ENCODE measurements at places on chromosomes 1 and 21.

DNA sequence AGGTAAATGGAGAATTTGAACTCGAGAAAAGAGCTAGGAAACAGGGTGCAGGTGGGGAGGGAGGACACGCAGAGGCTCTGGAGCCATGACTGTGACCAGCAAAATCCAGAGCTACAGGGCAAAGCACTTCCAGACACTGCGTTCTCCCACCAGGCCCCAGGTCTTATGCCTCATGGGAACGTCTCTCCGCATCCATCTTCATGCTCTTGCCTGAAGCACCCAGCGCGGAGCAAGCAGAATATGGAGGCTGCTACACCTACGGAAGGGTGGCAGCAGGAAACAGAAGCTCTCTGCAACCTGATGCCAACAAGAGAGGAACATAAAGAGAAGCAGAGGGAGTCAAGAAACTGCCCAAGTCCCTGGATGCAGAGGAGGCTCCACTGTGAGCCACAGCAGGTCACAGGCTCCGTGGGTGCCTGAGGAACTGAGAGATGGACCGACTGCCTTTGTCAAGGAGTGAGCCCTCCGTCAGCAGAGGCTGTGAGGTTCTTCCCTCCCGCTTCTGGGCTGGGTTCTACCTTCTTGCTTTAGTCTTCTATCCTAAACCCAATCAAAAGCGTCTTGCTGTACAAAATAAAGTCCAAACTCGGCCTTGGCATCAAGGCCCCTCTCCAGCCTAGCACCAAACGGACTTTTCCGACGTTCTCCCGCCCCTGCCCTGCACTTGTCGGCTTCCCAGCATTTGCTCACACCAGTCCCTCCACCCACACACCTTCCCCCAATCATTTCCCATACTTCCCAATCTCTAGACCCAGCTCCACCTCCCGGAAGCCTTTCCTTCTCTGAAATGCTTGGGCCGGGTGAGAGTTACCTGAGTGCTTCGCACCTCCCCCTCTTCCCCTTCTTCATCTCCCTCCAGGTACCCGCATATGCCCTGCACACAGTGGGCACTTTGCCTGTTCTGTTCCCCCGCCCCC, 930 bp downstream of the DHCR24 start:
- DNase-seq = no peak

DNA sequence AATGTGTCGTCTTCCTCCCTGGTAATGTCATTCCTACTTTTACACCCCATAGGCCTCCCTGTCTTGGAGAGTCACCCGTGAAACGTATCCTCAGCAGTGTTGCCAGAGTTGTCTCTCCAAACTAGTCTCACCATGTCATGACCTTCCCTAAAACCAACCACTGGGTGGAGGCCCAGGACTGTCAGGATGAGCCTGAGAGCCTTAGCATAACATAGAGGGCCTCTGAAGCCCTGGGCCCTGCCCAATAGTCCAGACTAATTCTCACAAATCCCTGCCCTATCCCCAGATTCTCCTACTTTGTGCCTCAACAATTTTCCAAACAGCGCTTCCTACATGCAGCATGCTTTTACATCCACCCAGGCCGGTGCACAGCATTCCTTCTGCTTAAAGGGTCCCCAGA, 29.3 kb upstream of the HSD3B1 start:
- DNase-seq = no peak

DNA sequence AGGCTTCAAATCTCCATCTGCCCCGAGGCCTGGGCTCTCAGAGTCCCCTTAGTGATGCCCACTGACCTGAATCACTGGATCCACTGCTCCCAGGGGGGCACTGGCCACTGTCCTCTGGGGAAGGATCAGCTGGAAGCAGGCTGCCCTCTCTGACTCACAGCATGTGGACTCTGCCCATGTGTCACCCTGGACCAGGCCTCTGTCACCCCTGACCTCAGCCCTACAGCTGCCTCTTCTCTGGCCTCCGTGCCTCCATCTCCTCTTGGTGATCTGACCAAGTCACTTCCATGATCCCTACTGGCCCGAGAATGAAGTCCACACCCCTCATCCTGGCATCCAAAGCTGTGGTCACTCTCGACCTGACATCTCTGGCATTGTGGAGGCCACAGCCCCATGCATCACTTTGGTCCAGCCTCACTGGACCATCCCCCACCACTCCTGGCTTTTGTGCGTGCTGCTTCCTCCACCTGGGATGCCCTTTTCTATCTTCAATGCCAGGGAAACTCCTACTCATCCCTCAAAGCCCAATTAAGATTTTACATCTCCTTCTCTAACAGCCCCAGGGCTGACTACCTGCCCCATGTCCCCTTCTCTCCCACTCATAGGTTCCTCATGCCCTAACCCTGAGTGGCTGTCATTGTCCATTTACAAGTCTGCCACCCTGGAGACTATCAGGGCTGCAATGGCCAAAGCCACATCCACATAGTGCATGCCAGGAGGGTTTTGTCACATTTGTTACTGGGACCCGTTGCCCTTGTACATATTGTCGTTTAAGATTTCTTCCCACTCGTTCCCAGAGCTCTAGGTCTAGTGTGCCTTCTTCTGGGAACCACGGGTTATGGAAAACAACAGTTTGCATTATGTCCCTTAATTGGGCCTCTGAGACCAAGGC, 685.0 kb downstream of the MATN1 start:
- no peak for DNase-seq

DNA sequence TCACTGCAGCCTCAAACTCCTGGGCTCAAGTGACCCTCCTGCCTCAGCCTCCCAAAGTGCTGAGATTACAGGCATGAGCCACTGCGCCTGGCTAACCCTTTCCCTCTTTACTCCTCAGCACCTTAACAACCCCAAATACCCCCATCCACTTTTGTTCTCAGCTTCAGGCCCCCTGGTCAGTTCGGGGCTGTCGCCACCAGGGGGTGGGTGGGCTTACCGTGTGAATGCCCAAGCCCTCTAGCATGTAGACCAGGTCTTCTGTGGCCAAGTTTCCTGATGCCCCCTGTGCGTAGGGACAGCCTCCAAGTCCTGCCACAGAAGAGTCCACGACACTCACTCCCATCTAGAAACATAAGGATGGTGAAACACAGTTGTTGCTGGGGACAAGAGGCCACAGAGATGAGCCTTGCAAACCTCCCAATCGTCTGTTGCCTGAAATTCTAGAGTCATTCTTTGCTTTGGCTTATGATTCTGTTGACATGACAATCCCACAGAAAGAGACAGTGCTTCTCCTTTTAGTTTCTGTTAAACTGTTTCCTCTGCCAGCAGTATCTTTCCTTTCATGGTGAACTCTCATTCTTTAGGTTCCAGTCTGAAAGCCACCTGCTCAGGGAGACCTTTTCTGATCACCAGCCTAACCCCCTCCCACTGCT, 3.8 kb upstream of the GALE start:
- no peak for DNase-seq

DNA sequence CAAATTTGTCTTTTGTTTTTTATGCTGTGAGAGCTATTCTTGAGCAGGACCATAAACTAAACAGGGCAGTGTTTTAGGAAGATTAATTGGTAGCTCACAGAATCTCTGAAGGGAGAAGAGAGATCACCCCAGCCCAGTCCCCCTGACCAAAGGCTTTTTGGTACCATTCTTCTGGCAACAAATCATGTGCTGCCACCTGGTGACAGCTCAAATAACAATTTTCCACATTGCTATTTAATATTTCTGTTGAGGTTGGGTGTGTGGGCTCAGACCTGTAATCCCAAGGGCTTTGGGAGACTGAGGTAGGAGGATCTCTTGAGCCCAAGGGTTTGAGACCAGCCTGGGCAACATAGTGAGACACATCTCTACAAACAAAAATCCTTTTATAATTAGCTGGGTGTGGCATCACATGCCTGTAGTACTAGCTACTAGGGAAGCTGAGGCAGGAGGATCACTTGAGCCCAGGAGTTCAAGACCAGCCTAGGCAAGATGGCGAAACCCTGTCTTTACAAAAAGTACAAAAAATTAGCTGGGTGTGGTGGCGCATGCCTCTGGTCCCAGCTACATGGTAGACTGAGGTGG, 2.2 kb upstream of the TESK2 start:
- DNase-seq = peak; percentile 61

- no peak for DNase-seq
Measured at GRCh38 chr1:180266275-180267210, 36.5 kb downstream of the LHX4 start.
